T-helper 1 cell (primary cell): ENCODE measurements at places on chromosomes 6 and 20.

DNA sequence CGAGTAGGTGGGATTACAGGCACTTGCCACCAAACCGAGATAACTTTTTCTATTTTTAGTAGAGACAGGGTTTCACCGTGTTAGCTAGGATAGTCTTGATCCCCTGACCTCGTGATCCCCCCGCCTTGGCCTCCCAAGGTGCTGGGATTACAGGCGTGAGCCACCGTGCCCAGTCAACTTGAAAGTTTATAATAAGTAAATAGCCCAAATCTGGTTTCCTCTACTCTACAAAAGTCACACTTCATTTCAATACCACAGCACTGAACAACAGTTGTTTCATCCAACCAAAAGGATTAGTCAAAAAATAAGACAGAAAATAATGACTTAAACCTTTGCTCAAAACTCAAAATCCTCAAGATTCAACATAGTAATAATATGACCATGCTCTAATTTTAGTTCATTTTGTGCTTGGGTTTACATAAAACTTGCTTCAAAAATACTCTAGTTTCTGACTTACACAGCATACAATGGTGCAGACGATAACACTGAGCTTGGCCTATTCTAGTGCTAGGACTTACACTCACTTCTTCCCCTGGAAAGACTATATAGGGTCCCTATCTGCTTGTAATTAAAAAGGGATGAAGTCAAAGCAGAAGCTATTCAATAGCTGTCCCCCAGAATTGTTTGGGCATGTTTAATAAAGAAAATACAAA, 56.7 kb downstream of the NT5E start:
- DNase-seq = no peak

DNA sequence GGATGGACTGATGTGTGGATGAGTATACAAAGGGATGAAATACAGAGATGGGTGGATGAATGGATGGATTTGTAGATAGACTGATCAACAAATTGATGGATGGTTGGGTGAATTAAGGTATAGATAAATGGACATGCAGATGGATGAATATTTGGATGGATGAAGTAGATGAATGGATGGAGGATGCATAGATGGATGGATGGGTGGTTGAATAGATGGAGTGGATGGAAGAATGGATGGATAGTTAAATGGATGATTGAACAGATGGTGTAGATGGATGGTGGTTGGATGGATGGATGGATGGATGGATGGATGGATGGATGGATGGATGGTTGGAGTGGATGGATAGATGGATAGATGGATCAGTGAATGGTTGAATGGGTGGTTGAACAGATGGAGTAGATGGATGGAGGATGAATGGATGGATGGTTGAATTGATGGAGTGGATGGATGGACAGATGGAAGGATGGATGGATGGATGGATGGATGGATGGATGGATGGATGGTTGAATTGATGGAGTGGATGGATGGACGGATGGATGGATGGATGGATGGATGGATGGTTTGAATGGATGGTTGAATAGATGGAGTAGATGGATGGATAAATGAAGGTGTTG, 15.0 kb downstream of the SLC2A10 start:
- DNase-seq = no peak

- DNase-seq = no peak
Measured at GRCh38 chr6:74431873-74432580, 736.0 kb downstream of the CD109 start.

DNA sequence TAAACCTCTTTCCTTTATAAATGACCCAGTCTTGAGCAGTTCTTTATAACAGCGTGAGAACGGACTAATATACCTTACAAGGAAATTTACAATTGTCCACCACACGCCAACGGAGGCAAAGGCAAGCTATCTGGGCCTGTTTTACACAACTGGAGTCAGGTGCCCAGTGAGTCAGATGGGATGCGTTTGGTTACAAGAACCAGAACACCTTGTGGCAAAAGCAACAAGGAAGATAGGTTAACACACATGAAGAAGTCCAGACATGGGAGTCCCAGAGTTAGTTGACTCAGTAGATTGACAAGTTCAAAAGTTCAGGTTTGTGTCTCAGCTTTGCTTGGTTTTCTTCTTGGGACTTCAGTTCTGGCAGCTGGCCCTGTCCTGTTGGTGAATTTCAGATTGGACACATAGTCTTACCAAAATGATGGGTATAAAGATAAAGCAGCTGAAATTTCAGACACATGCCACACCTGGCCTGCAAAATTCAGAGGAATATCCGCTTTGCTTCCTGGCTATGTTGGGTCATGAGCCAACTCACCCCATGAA, 97.9 kb downstream of the PXDC1 start:
- DNase-seq = no peak

- no peak for DNase-seq
Measured at GRCh38 chr6:43970068-43970912, 157.0 kb downstream of the MRPL14 start.
